ENCODE measurements at places on chromosomes 1 and 21.

- DNase-seq = no peak
Measured at GRCh38 chr1:162908780-162909179, 47.8 kb upstream of the CCDC190 start.

GRCh38 chr21:27772816-27773215, 805.9 kb upstream of the ADAMTS5 start:
- DNase-seq = no peak

- DNase-seq = no peak
Measured at GRCh38 chr1:243394601-243395464, 139.0 kb downstream of the SDCCAG8 start.

GRCh38 chr1:236875975-236876374, 80.9 kb downstream of the MTR start:
- no peak for DNase-seq

GRCh38 chr1:162561037-162561615, 396 bp upstream of the UAP1 start:
- DNase-seq = peak; percentile 98

DNA sequence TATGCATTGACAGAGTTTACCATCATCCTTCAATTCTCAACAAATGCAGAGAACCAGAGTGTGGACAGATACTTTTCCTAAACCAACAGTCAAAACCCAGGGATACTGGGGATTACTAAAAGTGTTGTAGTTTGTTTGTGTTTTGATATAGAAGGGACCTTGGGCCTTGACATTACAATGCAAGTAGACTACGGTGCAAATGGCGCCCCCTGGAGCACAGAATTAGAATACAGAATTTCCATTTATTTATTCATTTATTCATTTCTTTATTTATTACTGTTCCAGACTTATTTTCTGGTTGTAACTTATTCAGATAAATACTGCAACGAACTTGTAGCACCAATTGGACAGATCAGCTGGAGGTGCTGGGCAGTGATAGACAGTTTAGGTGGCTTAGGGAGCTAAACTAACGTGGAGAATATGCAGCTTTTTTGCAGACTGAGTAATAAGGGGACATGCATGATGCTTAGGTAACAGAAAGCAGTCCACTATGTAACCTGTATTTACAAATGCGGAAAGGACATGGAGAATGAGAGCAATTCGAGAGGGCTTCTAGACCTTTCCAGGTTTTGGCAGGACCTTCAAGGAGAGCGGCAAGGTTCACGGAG, 42.6 kb downstream of the KIRREL1 start:
- peak; percentile 34 for DNase-seq

GRCh38 chr21:40731206-40731605, 115.8 kb downstream of the DSCAM start:
- DNase-seq = no peak

- DNase-seq = no peak
Measured at GRCh38 chr21:36478207-36478701, 1.7 kb downstream of the CLDN14 start.

DNA sequence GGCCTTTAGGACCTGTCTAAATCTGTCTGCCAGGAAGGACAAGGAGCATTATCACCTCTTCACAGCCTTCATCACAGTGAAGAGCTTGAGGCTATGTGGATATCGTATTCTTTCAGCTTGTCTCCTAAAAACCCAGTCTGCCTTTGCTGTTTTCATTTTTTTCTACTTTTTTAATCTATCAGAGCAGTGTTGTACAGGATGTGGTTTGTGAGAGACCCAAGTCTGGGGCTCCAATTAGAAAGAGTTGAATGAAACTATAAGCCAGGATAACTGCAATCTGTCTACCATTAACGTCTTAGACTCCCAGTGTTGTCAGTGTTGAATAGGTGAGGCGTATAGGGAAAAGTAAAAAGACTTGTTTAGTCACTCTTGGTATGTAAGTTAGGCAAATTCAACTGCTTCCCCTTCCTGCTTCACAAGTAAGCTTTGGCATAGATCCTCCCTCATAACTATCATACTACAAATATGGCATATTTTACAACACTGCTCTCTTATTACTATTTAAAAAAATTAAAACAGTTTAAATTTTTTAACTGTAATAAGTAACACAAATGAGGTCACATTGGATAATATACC, 1225.8 kb upstream of the PRMT6 start:
- no peak for DNase-seq

DNA sequence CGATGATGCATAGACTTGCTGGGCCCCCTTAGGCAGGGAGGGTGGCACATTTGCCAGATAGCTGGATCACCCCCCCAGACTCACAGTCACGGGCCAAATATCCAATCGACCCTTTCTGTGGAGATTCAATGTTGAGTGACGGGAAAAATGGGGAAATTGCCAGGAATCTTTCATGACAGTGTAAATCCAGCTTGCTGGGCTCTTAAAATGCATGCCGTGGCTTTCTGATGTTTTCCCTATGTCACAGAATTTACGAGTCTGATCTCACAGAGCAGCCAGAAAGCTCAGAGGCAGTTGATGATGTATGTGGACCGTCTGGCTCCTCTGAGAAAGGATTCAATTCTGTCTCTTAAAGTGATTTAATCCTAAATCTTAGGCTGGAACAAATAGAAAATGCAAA, 150.1 kb upstream of the ZNF644 start:
- DNase-seq = no peak

DNA sequence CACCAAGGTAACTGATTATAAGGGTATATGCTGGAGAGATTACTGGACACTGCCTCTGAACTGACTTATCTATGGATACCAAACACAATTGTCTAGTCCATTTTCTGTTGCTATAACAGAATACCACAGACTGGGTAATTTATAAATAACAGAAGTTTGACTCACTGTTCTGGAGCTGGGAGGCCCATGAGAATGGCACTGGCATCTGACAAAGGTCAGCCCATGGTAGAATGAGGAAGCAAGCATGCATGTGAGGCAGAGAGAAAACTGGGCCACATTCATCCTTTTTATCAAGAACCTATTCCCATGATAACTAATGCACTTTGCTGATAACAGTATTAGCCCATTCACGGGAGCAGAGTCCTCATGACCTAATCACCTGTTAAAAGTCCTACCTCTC, 37.4 kb downstream of the FCER1A start:
- no peak for DNase-seq
